ENCODE measurements at places on chromosomes 16 and 17.

GRCh38 chr16:9016824-9017223 lies 53.1 kb upstream of the USP7 start:
- DNase-seq = no peak

- no peak for DNase-seq
Measured at GRCh38 chr17:46776298-46777005, 42.0 kb downstream of the WNT3 start.

DNA sequence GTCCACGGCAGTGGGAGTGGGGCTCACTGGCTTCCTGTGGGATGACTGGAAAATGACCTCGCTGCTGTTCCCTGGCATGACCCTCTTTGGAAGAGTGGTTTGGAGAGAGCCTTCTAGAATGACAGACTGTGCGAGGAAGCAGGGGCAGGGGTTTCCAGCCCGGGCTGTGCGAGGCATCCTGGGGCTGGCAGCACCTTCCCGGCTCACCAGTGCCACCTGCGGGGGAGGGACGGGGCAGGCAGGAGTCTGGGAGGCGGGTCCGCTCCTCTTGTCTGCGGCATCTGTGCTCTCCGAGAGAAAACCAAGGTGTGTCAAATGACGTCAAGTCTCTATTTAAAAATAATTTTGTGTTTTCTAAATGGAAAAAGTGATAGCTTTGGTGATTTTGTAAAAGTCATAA lies 7.8 kb upstream of the RNF213 start:
- peak; percentile 85 for DNase-seq

DNA sequence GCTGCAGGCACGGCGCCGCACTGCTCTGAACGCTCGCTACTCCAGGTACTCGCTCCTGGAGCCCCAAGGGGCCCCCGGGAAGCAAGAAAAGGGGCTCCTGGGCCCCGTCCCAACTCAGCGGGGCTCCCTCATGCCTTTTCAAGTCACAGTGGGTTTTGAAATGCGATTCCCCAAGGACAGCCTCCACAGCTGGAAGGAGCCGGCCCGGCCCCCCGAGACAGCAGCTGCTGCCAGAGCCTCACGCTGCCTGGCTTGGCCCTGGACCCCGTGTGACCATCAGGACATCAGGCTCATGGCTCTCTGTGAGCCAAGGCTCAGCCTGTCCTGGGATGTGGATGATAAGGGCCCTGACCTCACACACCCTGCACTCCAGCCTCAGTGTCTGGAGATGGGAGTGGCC lies 80.6 kb downstream of the LMF1 start:
- no peak for DNase-seq
